Caco-2 (cell line): ENCODE measurements at places on chromosomes 4 and X.
A peak's percentile ranks its signal among the peaks of the same experiment; 100 is the strongest.

DNA sequence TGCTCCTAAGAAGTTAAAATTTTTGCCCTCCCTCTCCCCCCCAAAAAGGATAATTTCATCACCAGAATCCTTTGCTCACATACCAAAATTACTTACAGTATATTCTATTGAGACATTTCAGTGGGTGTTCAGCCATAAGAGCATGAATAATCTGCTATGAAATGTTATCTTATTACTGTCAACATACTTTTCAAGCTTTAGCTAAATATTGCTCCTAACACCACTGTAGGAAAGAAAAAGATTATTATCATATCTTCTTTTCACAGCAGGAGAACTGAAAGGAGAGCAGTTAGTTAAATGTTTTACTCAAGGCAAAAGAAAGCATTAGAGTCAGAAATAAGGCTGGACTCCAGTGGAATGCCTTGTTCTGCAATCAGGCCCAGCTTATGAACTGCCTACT lies 231.0 kb upstream of the GYPA start:
- no peak overlapping the region for H3K27ac ChIP-seq
- no peaks in the 10 kb centered on the region for H3K27me3 ChIP-seq

GRCh38 chrX:11282043-11282442 lies 11.2 kb upstream of the AMELX start:
- no peak for DNase-seq
- H3K27me3 ChIP-seq, result no peaks in the 10 kb centered on the region
- no peak overlapping the region for H3K4me3 ChIP-seq

GRCh38 chr4:117984366-117984680 lies 50.0 kb upstream of the NDST3 start:
- no peaks in the 10 kb centered on the region for H3K4me1 ChIP-seq
- H3K4me3 ChIP-seq, result no peak overlapping the region
- H3K27me3 ChIP-seq, result no peaks in the 10 kb centered on the region

GRCh38 chr4:163171590-163171989 lies 4.9 kb upstream of the NAF1 start:
- H3K27me3 ChIP-seq, result no peaks in the 10 kb centered on the region
- no peaks in the 10 kb centered on the region for H3K4me1 ChIP-seq
- no peak for DNase-seq
- H3K4me3 ChIP-seq, result no peak overlapping the region

- no peaks in the 10 kb centered on the region for H3K36me3 ChIP-seq
- no peaks in the 10 kb centered on the region for H3K27me3 ChIP-seq
- H3K4me1 ChIP-seq, result no peaks in the 10 kb centered on the region
- H3K4me3 ChIP-seq, result no peak overlapping the region
Observed at GRCh38 chr4:27024805-27025204, 164.2 kb downstream of the STIM2 start.

- no peaks in the 10 kb centered on the region for H3K27me3 ChIP-seq
- no peak for DNase-seq
- no peaks in the 10 kb centered on the region for H3K36me3 ChIP-seq
- no peaks in the 10 kb centered on the region for H3K4me1 ChIP-seq
Observed at GRCh38 chrX:153684467-153685155, 3.1 kb upstream of the SLC6A8 start.

DNA sequence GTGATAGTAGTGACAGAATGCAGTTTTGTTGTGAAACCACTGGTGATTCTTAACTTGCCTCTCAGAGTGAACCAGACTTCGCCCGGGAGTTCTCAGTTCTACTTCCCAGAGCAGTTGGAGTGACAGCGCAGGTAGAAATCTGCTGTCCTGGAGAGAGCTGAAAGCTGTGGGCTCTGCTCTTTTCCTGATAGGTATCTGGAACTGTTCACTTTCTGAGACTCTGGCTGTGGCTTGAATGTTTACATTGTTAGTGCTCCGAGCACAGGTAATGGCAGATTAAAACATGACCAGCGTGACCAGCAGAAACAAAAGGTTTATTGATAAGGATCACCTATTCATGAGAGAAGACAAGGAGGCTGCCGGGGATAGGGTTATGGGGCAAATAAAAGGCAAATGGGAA lies 360.7 kb downstream of the BMPR1B start:
- no peaks in the 10 kb centered on the region for H3K27me3 ChIP-seq
- no peak overlapping the region for H3K27ac ChIP-seq
- H3K4me1 ChIP-seq, result 0 out of 2 replicates have a peak, but pooled peaks cover 4% of the 10 kb centered on the region

- no peaks in the 10 kb centered on the region for H3K27me3 ChIP-seq
- no peak overlapping the region for H3K27ac ChIP-seq
- no peak overlapping the region for H3K4me3 ChIP-seq
- H3K36me3 ChIP-seq, result peaks cover 1% of the 10 kb centered on the region; the same call in 1 of the 2 replicates
Observed at GRCh38 chr4:78437608-78438088, 113.9 kb upstream of the ANXA3 start.

DNA sequence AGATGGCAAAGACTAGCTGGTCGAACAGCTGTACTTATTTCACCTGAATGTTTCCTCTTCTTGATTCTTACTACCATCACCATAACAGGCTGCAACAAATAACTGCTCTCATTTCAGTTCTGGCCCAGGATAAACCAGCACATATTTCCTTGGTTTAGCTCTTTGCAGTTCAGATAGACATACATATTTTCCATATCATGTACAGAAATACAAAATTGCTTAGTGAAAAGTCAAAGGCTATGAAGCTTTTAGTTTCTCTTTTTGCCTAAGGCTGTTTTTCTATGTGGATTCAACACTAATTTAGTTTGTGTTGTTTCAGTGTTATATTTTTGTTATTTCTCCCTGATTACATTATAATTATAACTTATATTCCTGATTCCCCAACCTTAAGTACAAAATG lies 103.6 kb upstream of the BMP3 start:
- no peak for DNase-seq
- H3K4me3 ChIP-seq, result no peak overlapping the region
- H3K4me1 ChIP-seq, result no peaks in the 10 kb centered on the region
- no peaks in the 10 kb centered on the region for H3K27me3 ChIP-seq

- H3K27me3 ChIP-seq, result no peaks in the 10 kb centered on the region
- no peak overlapping the region for H3K27ac ChIP-seq
- no peaks in the 10 kb centered on the region for H3K4me1 ChIP-seq
- no peak overlapping the region for H3K4me3 ChIP-seq
- no peaks in the 10 kb centered on the region for H3K36me3 ChIP-seq
Observed at GRCh38 chr4:121717680-121718237, 21.0 kb upstream of the ANXA5 start.

GRCh38 chrX:39652336-39652735 lies 445.4 kb downstream of the BCOR start:
- H3K27me3 ChIP-seq, result no peaks in the 10 kb centered on the region
- H3K4me1 ChIP-seq, result no peaks in the 10 kb centered on the region
- H3K4me3 ChIP-seq, result no peak overlapping the region
- H3K36me3 ChIP-seq, result no peaks in the 10 kb centered on the region
- no peak overlapping the region for H3K27ac ChIP-seq

DNA sequence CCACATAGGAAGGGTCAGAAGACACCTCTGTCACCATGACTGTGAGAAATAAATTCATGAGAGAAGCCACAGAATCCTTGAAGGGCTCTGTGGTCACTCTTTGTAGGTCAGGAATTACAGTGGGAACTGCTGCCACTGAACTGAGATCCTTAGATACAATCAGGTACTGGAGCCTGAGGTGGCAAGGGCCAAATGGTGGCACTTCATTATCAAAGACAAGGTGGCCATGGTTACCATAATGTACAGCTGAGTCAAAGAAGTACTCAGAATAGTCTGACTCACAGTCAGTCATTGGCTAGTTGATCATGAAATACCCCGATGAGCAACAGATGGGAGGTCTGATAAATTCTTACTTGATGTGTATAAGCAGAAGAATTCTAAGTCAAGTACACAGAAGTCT lies 131.9 kb downstream of the RTL3 start:
- no peaks in the 10 kb centered on the region for H3K36me3 ChIP-seq
- H3K27me3 ChIP-seq, result no peaks in the 10 kb centered on the region
- no peak overlapping the region for H3K4me3 ChIP-seq
- no peaks in the 10 kb centered on the region for H3K4me1 ChIP-seq
- DNase-seq, result no peak
- no peak overlapping the region for H3K27ac ChIP-seq

- no peak overlapping the region for H3K4me3 ChIP-seq
- no peaks in the 10 kb centered on the region for H3K4me1 ChIP-seq
- no peaks in the 10 kb centered on the region for H3K27me3 ChIP-seq
- DNase-seq, result no peak
Observed at GRCh38 chr4:180539284-180539683, 1703.9 kb upstream of the TENM3 start.

DNA sequence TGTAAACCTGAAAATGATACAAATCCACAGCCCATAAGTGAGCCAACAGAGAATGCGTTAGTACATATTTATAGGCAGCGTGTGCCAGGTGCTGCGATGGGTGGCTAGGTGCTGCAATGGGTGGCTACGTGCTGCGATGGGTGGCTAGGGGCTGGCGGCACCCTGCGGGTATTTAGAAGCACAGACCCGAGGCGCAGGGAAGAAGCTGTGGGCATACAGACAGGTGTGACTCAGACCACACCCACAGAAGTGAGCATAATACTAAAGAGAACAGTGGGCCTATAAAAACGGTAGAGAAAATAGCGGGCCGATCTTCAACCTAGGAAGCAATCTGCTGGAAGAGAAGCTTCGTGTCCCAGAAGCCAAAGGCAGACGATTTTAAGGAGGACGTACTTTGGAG lies 81.1 kb downstream of the FAT1 start:
- H3K27ac ChIP-seq, result peak overlapping the region; percentile 84
- H3K36me3 ChIP-seq, result no peaks in the 10 kb centered on the region
- DNase-seq, result no peak
- no peak overlapping the region for H3K4me3 ChIP-seq

DNA sequence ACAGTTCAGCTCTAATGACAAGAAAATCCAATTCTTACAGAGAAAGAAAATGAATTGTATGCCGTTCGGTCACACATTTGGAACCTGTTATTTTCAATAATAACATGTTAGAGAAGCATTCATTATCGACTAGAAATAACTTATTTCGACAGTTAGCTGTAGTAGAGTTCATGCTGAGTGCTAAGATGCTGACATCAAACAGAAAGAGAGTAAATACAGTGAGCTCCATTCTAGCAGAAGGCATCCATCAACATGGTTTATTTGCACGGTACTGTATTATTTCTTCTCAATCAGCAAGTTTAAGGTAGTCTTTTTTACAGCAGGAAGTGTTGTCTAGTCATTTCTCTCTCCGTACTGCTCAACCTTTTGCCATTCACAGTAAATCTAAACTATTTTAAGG lies 732.1 kb downstream of the STIM2 start:
- no peak overlapping the region for H3K4me3 ChIP-seq
- no peak overlapping the region for H3K27ac ChIP-seq
- H3K36me3 ChIP-seq, result no peaks in the 10 kb centered on the region
- no peaks in the 10 kb centered on the region for H3K27me3 ChIP-seq
- no peaks in the 10 kb centered on the region for H3K4me1 ChIP-seq
- DNase-seq, result no peak

GRCh38 chr4:129113919-129114318 lies 18.0 kb downstream of the C4orf33 start:
- no peaks in the 10 kb centered on the region for H3K27me3 ChIP-seq
- no peaks in the 10 kb centered on the region for H3K36me3 ChIP-seq
- H3K27ac ChIP-seq, result no peak overlapping the region
- no peak overlapping the region for H3K4me3 ChIP-seq
- no peak for DNase-seq

DNA sequence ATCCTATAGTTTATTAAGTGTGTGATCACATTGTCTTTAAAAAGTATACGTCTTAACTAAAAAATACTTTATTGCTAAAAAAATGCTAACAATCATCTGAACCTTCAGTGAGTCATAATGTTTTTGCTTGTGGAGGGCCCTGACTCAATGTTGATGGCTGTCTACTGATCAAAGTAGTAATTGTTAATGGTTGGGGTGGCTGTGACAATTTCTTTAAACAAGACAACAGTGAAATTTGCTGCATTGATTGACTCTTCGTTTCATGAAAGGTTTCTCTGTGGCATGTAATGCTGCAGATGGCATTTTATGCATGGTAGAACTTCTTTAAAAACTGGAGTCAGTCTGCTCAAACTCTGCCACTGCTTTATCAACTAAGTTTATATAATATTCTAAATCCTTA lies 101.4 kb upstream of the IL15 start:
- no peaks in the 10 kb centered on the region for H3K4me1 ChIP-seq
- no peaks in the 10 kb centered on the region for H3K36me3 ChIP-seq
- no peak for DNase-seq
- H3K27me3 ChIP-seq, result no peaks in the 10 kb centered on the region

DNA sequence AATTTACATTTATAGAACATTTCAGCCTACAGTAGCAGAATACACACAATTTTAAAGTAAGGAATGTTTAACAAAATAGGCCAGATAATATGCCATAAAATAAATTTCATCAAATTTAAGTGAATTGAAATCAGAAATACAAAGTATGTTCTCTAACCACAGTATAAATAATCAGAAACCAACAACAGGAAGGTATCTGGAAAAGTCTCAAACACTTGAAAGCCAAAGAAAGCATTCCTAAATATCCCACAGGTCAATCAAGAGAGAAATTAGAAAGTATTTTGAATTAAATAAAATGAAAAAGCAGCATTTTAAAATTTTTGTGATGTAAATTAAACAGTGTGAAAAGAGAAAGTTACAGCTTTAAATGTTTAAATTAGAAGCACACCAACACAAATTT lies 899.2 kb downstream of the PDHA2 start:
- no peaks in the 10 kb centered on the region for H3K36me3 ChIP-seq
- DNase-seq, result no peak
- H3K27me3 ChIP-seq, result no peaks in the 10 kb centered on the region
- H3K4me1 ChIP-seq, result peaks cover 13% of the 10 kb centered on the region; the same call in 1 of the 2 replicates
- no peak overlapping the region for H3K27ac ChIP-seq

GRCh38 chrX:74325130-74326059 lies 21.4 kb downstream of the ZCCHC13 start:
- H3K27me3 ChIP-seq, result no peaks in the 10 kb centered on the region
- no peaks in the 10 kb centered on the region for H3K36me3 ChIP-seq

DNA sequence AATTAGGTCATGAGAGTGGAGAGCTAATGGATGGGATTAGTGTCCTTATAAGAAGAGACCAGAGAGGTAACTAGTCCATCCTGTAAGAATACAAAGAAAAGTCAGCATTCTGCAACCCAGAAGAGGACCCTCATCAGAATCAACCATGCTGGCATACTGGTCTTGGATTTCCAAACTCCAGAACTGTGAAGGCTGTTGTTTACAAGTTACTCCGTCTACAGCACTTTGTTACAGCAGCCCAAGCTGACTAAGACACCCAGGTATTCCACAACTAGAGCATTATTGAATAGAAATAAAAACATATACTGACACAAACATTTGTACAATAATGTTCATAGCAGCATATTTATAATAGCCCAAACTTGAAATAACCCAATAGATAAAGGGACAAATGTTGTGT lies 9.2 kb downstream of the TMEM156 start:
- H3K36me3 ChIP-seq, result no peaks in the 10 kb centered on the region
- H3K4me3 ChIP-seq, result no peak overlapping the region
- H3K4me1 ChIP-seq, result no peaks in the 10 kb centered on the region
- no peaks in the 10 kb centered on the region for H3K27me3 ChIP-seq
- no peak overlapping the region for H3K27ac ChIP-seq

DNA sequence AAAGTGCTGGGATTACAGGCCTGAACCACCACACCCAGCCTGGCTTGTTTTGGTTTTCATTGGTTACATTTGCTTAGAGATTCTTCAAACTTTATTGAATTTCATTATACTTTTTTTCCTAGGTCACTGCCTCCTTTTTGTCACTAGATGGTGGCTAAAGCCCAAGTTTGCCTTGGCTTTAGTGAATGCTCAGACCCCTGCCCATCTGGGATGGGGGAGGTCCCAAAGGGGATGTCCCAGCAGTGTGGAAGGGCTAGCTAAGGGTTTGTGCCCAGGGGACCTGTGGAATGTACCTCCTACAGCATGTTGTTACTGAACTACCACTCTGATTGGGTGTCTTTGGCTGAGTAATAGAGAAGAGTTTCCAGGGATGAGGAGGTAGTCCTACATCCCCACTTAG lies 58.4 kb downstream of the CEP135 start:
- no peak overlapping the region for H3K4me3 ChIP-seq
- no peaks in the 10 kb centered on the region for H3K4me1 ChIP-seq
- no peak overlapping the region for H3K27ac ChIP-seq
- H3K27me3 ChIP-seq, result no peaks in the 10 kb centered on the region
- H3K36me3 ChIP-seq, result no peaks in the 10 kb centered on the region
